KBM-7 (cell line): ENCODE measurements at places on chromosomes 4 and X.

- DNase-seq = no peak
Observed at GRCh38 chr4:47784222-47784621, 53.6 kb downstream of the CORIN start.

GRCh38 chr4:128858879-128859671 is 49.6 kb downstream of the JADE1 start:
- DNase-seq = no peak

GRCh38 chrX:108270739-108271396 is 167.4 kb downstream of the COL4A6 start:
- peak; percentile 32 for DNase-seq

DNA sequence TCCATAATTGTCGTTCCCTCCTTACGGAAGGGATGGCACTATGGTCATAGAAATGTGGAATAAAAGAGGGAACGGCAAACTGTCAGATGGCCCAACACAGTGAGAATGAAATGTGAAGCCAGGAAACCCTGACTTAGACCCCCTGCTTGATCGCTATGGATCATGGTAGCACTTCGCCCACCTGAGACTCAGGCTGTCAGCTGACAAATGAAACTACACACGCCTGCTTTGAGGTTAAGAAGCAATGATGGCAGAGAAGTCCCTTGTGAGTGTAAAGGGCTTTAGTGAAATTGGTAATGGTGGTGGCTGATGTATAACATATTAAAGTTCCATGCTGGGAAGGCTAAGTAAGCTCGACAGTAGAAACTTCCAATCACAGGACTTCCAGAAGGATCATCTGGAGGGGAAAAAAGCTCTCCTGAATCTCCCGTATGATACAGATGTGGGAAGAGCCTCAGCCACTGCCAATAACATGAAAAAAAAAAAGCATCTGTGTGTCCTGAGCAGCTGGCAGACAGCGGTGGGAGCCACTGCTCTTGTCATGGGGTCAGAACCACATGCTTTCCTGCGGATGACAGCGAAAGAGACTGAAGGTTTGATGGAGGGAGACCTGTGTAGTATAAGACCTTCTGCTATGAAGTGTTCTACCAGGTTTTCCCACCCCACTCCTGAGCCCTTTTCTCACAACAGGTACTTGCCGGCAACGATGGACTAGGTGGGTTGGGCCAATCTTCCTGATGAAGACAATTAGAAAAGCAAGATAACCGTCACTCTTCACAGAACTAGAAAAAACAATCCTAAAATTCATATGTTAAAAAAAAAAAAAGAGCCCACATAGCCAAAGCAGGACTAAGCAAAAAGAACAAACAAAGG is 107.6 kb downstream of the AFAP1 start:
- DNase-seq = no peak

DNA sequence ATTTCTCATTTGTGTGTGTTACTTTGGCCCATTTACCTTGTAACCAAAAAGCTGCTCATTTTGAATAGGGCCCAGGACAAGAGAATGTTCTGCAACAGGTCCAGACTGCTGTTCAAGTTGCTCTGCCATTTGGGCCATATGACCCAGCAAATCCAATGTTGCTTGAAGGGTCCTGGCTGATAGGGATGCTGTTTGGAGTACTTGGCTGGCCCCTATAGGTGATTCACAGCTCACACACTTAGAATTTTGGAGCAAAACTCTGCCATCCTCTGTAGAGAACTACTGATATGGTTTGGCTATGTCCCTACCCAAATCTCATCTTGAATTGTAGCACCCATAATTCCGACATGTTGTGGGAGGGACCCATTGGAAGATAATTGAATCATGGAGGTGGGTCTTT is 131.5 kb downstream of the AASDH start:
- peak; percentile 7 for DNase-seq

- DNase-seq = no peak
Observed at GRCh38 chrX:119647089-119647488, 40.9 kb upstream of the NKRF start.

DNA sequence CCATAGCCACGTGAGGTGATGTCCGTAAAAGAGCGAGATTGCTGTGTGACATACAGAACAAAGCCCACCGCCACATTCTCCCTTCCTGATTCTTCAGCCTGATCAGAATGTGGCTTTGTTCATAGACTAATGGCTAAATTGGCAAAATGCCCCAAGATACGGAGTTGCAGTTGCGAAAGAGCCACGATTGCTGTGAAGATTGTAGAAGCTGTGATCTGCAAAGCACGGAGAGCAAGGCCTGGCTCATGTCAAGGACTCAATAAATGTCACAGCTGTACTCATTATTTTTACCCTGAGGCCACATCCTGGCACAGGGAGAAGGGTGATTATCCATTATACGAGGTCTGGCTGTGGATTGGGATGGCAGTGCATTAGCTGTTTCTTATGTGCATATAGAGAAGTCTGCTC is 34.2 kb downstream of the ARSD start:
- peak; percentile 95 for DNase-seq

- no peak for DNase-seq
Observed at GRCh38 chr4:181822005-181822375, 421.2 kb upstream of the TENM3 start.

- no peak for DNase-seq
Observed at GRCh38 chr4:7725951-7726350, 213.7 kb downstream of the AFAP1 start.

DNA sequence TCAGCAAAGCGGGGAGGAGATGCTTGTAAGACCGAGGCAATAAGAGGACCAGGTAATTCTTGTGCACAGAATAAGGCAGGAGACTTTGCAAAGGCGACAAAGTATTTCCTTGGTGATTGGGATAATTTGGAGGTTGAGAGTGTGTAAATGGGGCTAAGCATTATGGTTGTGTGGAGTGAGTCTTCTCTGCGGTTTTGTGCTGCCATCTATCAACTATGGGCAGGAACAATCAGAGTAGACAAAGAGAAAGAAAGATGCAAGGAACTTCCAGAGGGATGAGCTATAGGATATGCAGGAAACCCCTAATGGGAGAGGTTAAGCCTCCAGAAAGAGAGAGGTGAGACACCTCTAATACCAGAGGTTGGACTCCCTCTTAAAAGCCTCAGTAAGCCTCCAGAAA is 339.8 kb downstream of the PAPSS1 start:
- no peak for DNase-seq

- DNase-seq = no peak
Observed at GRCh38 chr4:148790691-148791090, 348.5 kb upstream of the NR3C2 start.

DNA sequence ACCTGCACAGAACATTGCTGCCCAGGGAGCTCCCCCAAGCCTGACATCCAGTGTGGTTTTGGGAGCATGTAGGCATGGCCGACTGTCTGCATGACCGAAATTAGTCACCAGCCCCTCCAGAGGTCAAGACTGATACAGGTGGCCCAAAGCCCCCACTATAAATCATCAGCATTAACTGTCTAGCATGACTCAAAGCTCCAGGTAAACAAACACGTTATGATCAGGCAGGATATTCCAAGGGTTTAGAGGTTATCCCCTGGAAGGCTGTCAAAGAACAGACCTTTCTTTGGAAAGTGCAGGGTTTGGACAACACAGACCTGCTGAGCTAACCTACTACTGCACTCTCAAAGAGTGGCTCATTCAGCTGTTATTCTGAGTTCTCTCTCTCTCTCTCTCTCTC is 2.1 kb upstream of the FAM9A start:
- no peak for DNase-seq

GRCh38 chrX:17697191-17697590 is 40.1 kb upstream of the SCML1 start:
- DNase-seq = peak; percentile 3

DNA sequence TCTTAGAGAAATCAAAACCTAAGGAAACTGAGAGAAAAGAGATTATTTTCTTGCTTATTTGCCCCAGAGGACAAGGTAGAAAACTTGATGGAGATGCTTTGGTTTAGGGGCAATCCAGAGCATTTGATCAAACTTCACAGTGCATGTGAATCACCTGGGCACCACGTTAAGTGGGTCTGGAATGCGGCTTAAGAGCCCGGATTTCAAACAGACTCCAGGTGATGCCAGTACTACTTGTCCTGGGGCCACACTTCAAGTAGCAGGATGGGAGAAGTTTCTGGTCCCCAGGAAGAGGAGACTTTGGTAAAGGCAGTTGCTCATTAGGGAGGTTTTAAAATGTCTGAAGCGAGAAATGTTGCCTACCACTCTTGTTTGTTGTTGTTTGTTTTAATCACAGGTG is 51.8 kb downstream of the PHOX2B start:
- no peak for DNase-seq

GRCh38 chrX:100409610-100410590 is at the start of gene PCDH19:
PCDH19 (minus strand) TSS chrX:100410273; CDS start chrX:100408597, 1,676 bp downstream.
- peak; percentile 6 for DNase-seq

GRCh38 chrX:3666975-3667374 is 46.5 kb downstream of the PRKX start:
- no peak for DNase-seq

GRCh38 chr4:176242764-176243347 is 26.2 kb downstream of the ASB5 start:
- DNase-seq = no peak

DNA sequence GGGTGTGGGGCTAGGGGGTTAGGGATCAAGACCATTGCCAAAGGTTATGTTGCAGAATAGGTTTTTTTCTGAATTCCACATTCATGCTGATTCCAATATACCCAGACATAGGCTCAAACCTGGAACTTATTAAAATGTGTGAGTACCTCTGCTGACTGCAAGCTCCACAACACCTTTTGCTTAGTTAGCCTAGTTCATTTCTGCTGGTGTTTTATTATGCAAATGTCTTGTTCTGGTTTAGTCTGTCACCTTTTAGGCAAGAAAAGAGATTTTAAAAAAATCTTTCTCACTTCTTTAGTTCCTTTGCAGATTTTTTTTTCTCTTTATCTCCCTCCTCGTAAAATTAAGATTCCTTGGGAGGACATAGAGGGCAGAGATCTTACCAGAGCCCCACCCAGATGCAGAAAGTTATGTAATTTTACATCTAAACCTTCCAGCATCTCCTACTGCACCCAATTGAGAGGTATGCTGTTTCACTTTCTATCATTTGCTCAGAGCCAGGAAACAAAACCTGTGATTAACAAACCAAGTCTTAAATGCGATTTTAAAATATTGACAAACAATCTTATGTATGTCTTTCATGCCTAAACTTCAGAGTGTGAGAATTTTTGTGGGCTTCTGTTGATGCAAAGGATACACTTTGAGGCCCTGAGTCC is 190.7 kb upstream of the CLNK start:
- no peak for DNase-seq

GRCh38 chr4:31655328-31655727 is 935.2 kb downstream of the PCDH7 start:
- DNase-seq = no peak

DNA sequence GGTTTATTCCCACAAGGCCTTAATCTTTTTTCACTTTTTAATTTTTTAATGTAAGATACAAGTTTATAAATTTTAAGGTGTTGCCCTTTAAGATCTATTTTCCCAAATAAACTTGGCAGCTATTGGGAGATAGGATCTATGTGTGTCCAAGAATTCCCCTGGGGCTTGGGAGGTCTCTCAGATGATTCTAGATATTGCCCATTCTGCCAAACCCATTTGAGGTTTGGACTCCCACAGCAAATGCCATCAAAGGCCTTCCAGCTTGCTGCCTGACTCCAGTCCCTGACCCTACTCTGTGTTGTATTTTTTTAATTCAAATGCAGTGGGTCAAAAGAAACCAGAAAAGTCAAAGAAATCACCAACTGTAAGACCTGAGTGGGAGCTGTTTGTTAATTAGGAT is 120.0 kb upstream of the CHRDL1 start:
- no peak for DNase-seq
